Hematopoietic multipotent progenitor cell (in vitro differentiated cells): ENCODE measurements at places on chromosomes 12 and 14.

GRCh38 chr12:7583471-7583870, 79.9 kb upstream of the CD163 start:
- no peak for DNase-seq

GRCh38 chr14:103530390-103530789, 1.4 kb downstream of the TRMT61A start:
- no peak for DNase-seq

DNA sequence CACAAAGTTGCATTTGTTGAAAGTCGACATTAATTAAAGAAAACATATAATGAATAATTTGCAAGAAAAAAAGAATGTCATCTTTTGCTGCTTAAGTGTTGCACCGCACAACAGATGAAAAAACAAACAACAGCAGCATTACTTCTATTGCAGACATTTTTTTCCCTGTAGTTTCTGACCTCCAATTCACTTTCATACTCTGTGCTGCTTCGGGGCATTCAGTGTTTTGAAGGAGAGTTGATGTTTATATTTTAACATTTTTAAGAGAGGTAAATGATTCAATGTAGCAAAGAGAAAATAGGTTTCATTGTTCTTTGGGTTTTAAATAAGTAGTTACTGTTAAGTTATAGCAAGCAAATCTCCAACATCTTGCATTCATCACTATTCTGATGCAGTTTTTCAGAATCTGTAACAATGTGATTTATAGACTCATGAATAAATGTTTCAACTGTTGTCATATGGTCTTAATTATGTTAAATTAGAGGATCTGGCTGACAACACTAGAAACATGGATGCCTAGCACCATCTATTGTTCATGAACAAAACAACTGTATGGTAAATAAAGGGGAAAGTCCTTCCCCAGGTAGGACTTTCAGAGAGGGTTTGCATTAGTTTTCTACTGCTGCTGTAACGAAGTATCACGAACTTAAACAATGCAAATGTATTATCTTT, 168.1 kb downstream of the BCAT1 start:
- DNase-seq: no peak

GRCh38 chr14:96160076-96160912, 44.3 kb upstream of the BDKRB2 start:
- no peak for DNase-seq

DNA sequence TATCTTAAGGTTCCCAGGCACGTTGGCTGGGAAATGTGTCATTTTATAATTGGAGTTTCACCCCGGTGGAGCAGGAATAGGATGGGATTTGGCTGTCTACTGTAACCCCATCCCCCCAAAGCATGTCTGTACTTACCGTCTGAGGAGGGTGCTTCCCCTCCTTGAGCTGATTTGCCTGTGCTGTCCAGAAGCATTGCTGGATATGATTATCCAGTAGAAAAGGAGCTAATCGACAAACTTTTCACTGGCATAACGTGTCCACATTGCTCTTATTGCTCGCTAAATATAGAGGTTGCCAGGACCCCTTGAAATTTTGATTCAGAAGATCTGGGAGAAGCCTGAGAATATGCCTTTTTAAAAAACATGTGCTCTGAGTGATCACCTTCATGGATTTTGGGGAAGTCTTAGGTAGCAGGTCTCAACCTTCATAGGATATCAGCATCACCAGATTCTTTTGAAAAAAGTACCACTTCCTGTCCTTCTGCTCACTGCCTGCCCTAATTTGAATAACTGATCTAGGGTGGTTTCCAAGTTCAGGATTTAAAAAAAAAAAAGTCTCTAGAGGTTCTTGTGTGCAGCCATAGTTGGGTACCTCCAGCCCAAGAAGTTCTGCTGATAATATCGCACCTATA, 80.4 kb upstream of the KCNA1 start:
- peak; percentile 83 for DNase-seq
